Stimulated activated CD8-positive, alpha-beta memory T cell treated with anti-CD3 and anti-CD28 coated beads, Interleukin-7, amount 100 ng/mL, for 48 hours (primary cell): ENCODE measurements at places on chromosomes 3 and 15.

- DNase-seq, result no peak
Observed at GRCh38 chr3:34279901-34280300, 481.5 kb downstream of the PDCD6IP start.

DNA sequence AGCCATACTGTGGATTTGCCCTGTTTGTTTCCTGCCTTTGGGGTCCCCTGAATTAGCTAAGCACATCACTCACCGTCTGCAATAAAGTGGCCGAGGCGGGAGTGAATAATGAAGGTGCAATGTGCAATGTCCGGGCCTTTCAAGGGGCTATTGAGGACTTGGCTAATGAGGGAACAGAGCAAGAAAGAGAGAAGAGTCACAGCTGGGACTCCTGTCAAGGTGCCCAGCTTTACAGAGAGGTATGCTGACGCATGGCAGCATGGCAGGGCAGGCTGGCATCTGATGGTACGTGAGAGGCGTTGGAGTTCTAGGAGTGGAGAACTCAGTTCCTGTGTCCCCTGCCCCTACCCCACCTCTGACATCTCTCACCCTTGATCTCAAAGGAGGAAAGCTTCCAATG, 13.8 kb upstream of the ATP2B2 start:
- no peak for DNase-seq

- DNase-seq, result no peak
Observed at GRCh38 chr15:63509955-63510940, 5.9 kb downstream of the USP3 start.

GRCh38 chr3:51044982-51045381, 340.1 kb upstream of the MANF start:
- DNase-seq, result no peak

- no peak for DNase-seq
Observed at GRCh38 chr3:10533737-10534023, 28.3 kb upstream of the ATP2B2 start.

DNA sequence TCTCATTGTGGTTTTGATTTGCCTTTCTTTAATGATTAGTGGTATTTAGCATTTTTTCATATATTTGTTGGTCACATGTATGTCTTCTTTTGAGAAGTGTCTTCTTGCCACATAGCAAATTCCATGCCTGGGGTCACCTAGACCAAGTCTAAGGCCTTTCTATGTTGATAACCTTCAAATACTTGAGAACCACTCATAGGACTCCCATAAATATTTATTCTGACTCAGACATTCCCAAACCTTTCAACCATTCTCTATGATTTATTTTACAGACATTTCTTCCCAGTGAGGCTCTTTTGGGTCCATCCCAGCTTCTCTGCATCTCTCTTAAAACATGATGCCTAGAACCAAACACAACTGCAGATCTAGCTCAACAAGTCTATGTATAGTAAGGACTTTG, 69.2 kb downstream of the ATP8B4 start:
- no peak for DNase-seq

- no peak for DNase-seq
Observed at GRCh38 chr3:170301405-170301804, 56.1 kb upstream of the SKIL start.

- no peak for DNase-seq
Observed at GRCh38 chr3:122636697-122637096, 43.9 kb upstream of the PARP14 start.

DNA sequence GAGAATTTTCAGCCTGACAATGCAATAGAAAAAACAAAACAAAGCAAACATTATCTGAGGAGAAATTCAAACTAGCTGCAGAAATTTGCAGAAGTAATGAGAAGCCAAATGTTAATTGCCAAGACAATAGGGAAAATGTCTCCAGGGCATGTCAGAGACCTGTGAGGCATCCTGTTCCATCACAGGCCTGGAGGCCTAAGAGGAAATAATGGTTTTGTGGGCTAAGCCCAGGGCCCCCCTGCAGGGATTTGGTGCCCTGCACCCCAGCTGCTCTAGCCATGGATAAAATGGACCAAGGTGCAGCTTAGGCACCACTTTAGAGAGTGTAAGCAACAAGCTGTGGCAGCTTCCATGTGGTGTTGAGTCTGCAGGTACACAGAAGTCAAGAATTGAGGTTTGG, 401.2 kb upstream of the NECTIN3 start:
- no peak for DNase-seq

GRCh38 chr15:51075826-51076523, 18.7 kb downstream of the TNFAIP8L3 start:
- DNase-seq, result no peak

GRCh38 chr15:72180761-72181324, 16.7 kb downstream of the GRAMD2A start:
- no peak for DNase-seq

DNA sequence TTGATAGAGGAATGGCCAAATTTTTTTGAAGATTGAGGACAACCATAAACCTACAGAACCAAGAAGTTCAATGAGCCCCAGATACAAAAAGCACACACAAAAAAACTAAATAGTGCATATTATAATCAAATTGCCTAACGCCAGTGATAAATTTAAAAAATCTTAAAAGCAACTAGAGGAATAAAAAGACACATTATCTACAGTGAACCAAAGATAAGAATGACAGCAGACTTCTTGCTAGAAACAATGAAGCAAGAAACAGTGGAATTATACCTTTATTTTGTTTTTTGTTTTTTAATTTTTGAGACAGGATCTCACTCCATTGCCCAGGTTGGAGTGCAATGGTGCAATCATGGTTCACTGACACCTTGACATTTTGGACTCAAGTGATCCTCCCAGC, 9.9 kb upstream of the SAMD7 start:
- DNase-seq, result no peak

GRCh38 chr3:185024966-185025365, 127.9 kb downstream of the C3orf70 start:
- DNase-seq, result no peak

DNA sequence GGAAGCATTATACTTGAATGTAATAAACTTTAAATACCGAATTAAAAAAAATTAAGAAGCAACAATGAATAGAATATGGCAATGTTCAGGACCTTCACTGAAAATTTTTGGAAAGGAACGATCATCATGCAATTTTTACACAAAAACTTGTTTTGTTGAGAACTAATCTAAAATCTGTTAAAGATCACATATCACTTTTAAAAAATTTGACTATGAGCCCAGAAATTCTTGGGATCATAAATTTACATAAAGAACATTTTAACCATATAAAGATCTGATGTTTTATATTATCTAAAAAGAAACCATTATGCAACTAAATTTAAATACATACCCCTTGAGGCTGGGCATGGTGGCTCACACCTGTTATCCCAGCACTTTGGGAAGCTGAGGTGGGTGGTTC, 76.2 kb upstream of the MELTF start:
- DNase-seq, result no peak

GRCh38 chr3:117910820-117911521, 1123.7 kb downstream of the IGSF11 start:
- no peak for DNase-seq

- DNase-seq, result no peak
Observed at GRCh38 chr15:74519311-74519710, 21.7 kb upstream of the ARID3B start.

GRCh38 chr3:177015881-177016280, 181.4 kb downstream of the TBL1XR1 start:
- no peak for DNase-seq

DNA sequence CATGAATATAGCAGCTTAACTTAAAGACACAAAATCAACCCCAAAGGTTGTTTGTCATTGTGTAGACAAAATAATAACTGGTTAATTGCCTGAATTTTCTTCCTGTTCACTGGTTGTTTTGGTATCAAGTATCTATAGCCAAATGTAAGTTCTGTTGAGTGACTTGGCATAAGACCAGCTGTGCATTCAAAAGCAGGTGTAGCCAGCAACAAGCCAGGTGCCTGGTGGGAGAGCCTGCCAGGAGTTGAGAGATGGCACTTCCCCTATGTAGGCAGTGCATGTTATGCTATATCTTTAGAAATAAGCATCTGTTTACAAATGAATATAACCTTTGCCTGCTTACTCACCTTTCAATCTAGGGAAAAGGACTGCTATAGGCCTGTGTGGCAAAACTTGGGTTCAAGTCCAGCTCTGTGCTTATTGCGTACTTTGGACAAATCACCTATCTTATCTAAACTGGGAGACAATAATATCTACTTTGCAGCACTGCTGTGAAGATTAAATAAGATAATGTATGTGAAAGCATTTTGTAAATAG, 84.9 kb upstream of the TBL1XR1 start:
- DNase-seq, result no peak

- no peak for DNase-seq
Observed at GRCh38 chr3:130663092-130663491, 83.5 kb downstream of the PIK3R4 start.

- no peak for DNase-seq
Observed at GRCh38 chr3:128432971-128433836, 33.5 kb downstream of the DNAJB8 start.

DNA sequence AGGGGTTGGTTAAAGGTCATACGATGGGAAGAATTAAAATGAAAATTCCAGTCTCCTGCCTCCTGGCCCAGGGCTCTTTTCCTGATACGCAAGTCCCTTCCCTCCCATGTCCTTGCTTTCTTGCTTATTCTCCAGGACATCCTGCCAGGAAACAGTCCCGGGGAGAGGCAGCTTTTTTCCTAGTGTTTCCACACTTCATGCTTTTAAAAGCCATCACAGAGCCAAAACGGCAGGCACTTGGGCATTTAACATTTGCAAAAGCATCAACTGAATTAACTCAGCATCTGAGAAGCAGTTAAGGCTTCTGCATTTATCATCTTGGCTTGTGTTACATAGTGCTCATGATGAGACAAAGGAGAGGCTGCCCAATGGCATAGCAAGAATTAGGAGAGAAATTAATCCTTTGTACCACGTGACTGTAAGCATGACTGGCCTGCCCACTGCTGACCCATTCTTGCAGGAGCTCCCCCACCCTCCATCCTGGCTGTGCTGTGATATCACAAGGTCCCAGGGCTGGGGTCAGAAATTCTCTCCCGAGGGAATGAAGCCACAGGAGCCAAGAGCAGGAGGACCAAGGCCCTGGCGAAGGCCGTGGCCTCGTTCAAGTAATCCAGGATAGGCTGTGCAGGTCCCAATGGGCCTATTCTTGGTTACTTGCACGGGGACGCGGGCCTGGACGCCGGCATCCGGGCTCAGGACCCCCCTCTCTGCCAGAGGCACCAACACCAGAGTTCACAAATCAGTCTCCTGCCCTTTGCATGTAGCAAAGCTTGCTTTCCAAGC, 21.6 kb upstream of the VILL start:
- DNase-seq, result no peak
